Activated T-cell treated with anti-CD3 and anti-CD28 coated beads, Interleukin-2, amount 50 U/mL, for 72 hours (primary cell): ENCODE measurements at places on chromosomes 3 and 15.

DNA sequence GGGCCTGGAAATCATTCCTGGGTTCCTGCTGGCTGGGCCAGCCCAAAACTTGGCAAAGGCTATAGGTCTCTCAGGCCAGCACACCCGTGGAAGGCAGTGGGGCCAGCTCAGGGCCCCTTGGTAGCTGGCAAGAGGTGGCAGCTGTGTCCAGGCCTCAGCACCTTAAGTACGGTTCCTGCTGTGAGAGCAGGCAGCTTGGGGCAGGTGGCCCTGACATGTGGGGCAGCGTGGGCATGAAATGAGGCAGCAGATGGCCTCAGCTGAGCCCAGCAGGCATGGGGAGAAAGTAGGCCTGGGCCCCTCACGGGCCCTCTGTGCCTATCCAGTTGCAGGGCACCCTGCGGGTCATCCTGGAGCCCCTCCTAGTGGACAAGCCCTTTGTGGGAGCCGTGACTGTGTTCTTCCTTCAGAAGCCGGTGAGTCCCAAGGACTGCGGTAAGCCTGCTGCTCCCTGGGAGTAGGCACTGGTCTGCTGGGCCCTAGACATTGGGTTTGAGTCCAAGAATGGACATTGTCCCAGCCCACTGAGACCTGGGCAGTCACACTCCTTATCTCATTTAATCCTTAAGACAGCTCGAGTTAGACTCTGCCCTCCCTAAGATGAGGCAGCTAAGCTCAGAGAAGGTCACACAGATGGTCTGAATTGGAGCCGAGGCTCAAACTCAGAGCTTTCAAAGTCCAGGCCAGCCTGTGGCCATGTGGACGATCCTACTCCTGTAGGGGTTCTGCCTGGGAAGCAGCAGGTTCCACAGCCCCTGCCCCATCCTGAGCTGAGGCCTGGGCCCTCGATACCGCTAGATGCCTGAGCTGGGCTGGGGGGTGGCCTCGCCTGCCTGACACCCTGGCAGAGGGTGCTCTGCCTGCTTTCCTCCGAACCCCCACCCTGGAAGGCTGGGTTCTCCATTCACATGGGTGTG is 25.5 kb downstream of the ESYT3 start:
- DNase-seq: no peak

- DNase-seq: peak; percentile 10
Observed at GRCh38 chr3:185677146-185677829, 91.2 kb downstream of the SENP2 start.

DNA sequence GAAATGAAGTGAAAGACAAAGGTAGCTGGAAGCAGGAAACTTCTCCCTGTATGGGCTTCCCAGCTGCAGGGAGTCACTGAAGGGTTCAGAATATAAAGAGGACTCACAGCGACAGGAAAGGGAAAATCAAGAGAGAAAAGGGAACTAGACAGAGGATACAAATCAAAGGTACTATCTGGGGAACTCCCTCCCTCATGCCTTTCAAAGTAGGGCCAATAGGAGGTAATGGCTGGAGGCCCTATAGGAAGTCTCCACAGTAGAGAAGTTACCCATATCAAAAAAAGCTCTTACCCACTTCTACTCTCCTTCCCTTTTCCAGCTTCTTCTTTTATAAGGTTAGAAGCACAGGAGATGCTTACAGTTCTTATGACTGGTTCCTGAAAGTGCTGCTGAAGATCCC is 43.5 kb downstream of the FMN1 start:
- DNase-seq: no peak

GRCh38 chr3:47152578-47152977 is 11.3 kb downstream of the SETD2 start:
- no peak for DNase-seq

GRCh38 chr3:18079739-18080138 is 337.3 kb upstream of the TBC1D5 start:
- no peak for DNase-seq

- no peak for DNase-seq
Observed at GRCh38 chr3:19598870-19599269, 335.1 kb downstream of the EFHB start.

- peak; percentile 46 for DNase-seq
Observed at GRCh38 chr15:83919319-83919830, 265.5 kb downstream of the ADAMTSL3 start.

DNA sequence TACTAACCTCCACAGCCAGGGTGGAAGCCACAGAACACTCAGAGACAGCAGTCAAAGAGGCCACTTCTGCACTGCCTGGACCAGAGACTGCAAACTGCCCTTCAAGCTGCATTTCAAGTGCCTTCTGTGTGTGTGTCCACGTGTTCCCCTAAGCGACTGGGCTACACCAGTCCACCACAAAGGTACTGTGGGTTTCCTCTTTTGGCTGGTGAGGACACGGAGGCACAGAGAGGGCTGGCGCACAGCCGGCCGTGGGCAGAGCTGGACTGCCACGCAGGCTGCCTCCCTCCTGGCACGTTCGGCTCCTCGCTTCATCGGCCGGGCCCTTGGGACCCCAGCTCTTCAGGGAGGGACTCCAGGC is 60.9 kb downstream of the MGLL start:
- no peak for DNase-seq

DNA sequence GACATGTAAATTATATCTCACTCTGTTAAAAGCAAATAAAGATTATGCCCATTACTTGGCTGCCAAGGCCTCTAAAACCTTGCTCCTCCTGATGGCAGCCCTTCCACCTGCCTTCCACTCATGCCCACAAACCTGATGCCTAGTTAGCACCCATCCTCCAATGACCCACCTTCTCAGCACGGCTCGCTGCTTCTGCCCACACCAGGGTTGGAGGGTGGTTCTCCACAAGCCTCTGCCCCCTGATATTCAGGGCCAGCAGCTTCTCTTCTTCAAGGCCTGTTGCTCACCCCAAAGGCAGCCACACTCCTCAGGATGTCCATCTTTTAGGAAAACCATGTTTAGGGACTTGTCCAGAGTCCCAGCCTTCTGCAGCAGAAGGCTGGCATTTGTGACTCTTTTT is 263.4 kb upstream of the TLE3 start:
- DNase-seq: no peak

- no peak for DNase-seq
Observed at GRCh38 chr15:25709437-25710159, 153.5 kb downstream of the ATP10A start.

- DNase-seq: no peak
Observed at GRCh38 chr3:158420654-158421396, 150.2 kb upstream of the MLF1 start.

DNA sequence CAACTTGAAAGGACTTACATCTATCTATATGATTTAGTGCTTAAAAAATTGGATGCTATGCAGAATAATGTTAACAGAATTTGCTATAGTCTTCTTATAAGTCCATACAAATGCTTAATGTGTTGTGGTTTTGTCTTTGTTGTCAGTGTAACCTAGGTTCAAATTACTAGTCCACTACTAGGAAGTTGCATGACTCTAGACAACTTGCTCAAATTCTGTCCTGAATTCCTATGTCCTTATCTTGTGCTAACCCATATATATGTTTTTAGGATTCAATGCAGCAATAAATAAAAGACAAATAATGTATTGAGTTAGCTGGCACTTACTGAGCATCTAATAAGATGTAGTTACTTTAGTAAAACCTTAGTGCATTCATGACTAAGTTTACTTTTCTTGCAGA is 276.5 kb upstream of the KCNMB2 start:
- DNase-seq: no peak

- peak; percentile 32 for DNase-seq
Observed at GRCh38 chr15:39411102-39411989, 169.5 kb upstream of the THBS1 start.

DNA sequence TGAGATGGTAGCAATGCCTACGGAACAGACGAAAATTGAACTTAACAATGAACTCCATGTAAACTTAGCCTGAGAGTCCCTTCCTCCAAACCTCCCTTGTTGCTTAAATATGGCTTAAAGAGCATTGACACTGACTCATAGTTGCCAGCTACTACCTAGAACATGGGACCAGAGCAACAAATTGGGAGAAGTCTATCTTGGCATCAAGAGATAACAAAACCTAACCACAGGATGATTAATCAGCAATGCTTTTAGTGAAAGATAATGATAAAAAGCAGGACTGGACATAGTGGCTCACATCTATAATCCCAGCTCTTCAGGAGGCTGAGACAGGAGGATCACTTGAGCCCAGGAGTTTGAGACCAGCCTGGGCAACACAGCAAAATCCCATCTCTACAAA is 117.8 kb upstream of the MNS1 start:
- no peak for DNase-seq

GRCh38 chr3:193816656-193817311 is 223.8 kb downstream of the OPA1 start:
- DNase-seq: no peak

DNA sequence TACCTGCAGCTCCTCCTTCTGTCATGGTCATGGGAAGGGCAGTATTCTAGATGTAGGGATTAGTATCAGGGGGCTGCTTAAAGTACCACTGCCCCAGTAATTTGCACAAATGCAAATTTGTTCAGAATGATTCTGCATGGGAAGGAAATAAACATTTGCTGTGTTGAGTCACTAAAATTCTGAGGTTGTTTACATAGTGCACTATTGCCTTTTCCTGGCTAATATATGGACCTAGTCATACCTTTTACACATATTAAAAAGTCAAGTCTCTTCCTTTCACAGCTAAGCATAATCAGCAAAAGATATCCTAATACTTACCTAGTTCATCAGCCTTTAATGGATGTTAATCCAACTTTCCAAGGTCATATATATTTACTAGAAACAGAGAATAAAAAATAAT is 746.4 kb upstream of the NR2F2 start:
- no peak for DNase-seq

- no peak for DNase-seq
Observed at GRCh38 chr3:178835033-178835432, 236.6 kb downstream of the ZMAT3 start.

DNA sequence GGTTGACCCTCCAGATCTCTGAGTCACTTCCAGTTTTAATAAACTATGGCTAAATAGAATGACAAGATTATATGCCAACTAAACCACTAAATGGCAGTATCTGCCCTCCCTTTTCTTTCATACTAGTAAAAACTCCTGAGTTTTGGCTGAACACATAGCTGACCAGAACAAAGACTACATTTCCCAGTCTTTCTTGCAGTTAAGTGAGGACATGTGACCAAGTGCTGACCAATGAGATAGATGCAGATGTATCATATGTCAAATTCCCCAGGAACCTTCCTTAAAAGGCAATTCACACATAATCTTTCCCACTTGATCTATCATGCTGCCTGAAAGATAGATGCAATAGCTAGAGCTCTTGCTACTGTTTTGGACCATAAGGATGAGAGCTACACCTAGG is 191.3 kb downstream of the SHOX2 start:
- no peak for DNase-seq

GRCh38 chr3:131386429-131387165 is 5.0 kb downstream of the NUDT16 start:
- no peak for DNase-seq

GRCh38 chr15:65309882-65310418 is 5.5 kb downstream of the RNU5B-1 start:
- DNase-seq: no peak

- no peak for DNase-seq
Observed at GRCh38 chr3:185399737-185400667, 37.1 kb downstream of the MAP3K13 start.

GRCh38 chr15:29124581-29125381 is 144.8 kb downstream of the NSMCE3 start:
- no peak for DNase-seq

DNA sequence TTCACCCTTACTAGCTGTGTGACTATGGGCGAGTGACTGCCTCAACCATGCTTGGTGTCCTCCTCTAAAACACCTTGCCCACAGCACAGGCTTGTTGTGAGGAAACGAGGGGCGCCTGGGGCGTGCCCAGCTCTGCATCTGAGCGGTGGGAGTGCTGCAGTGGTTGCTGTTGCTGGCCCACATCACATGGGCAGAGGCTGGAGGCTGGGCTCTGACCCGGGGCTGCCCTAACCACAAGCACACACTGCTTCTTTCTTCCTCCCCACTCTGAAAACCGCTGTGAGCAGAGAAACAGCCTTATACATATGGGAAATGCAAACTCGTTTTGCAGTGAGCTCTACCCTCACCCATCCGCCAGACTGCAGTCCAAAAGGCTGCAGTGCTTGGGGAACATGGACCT is 74.8 kb upstream of the RPL32 start:
- peak; percentile 48 for DNase-seq

- DNase-seq: no peak
Observed at GRCh38 chr3:177035676-177036075, 161.6 kb downstream of the TBL1XR1 start.

GRCh38 chr3:14306142-14306541 is 96.3 kb upstream of the SLC6A6 start:
- DNase-seq: no peak

GRCh38 chr15:38814891-38815290 is 250.3 kb upstream of the RASGRP1 start:
- no peak for DNase-seq
